Activated CD4-positive, alpha-beta T cell treated with anti-CD3 and anti-CD28 coated beads, Interleukin-2, Interleukin-6, amounts not matched to agents 100 ng/mL and 50 ng/mL, durations not matched to agents 16 hours and 8 hours (primary cell): ENCODE measurements at places on chromosomes 16 and 17.

GRCh38 chr17:21194703-21195102 is 19.3 kb downstream of the TMEM11 start:
- DNase-seq = no peak

- no peak for DNase-seq
Observed at GRCh38 chr17:45847747-45848146, 3.1 kb downstream of the SPPL2C start.

GRCh38 chr16:82824408-82824807 is 197.6 kb downstream of the CDH13 start:
- DNase-seq = no peak

- DNase-seq = no peak
Observed at GRCh38 chr17:12959441-12959840, 58.4 kb downstream of the ELAC2 start.

GRCh38 chr17:17768424-17769088 is 68.2 kb downstream of the SREBF1 start:
- DNase-seq = no peak

DNA sequence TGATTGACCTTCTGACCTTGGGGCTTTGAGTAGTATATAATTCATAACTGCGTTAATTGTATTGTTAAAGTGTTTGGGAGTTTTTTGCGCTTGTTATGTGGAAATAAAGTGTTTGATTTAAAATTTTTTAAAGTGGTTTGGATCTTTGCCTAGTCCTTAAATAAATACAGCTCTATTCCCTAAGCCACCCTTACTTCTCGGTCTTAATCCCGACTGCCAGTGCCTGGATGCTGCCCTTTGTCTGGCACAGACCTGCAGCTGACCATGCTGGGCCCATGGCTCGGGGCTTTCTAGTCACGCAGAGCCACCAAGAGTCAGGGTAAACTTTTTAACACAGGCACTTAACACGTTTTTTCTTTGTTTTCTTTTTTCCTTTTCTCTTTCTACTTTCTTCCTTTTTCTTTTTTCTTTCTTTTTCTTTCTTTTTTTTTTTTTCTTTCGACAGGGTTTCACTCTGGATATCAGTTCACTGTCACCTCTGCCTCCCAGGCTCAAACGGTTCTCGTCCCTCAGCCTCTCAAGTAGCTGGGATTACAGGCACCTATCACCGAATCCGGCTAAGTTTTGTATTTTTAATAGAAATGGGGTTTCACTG is 19.6 kb upstream of the SLC5A11 start:
- no peak for DNase-seq

- no peak for DNase-seq
Observed at GRCh38 chr17:34613064-34614019, 34.0 kb downstream of the TMEM132E start.

GRCh38 chr16:79981814-79982213 is 381.3 kb upstream of the MAF start:
- no peak for DNase-seq

DNA sequence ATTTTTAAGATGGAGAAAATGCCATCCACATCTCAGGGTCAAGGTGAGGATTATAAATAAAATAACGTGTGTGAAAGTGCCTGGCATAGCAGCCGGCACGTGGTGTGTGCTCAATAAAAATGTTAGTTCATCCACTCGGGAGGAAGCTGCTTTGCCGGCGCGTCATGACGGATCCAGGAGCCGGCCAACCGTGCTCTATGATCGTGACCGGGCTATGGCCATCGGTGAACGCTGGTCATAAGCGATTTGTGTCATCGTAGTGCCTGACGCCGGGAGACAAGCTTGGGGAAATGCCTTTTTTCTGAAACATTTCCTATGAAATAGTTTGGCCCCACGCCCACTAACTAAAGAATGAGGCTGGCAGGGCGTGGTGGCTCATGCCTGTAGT is 74.0 kb downstream of the CMC2 start:
- DNase-seq = no peak

- DNase-seq = no peak
Observed at GRCh38 chr16:78906135-78906534, 694.4 kb downstream of the MAF start.

DNA sequence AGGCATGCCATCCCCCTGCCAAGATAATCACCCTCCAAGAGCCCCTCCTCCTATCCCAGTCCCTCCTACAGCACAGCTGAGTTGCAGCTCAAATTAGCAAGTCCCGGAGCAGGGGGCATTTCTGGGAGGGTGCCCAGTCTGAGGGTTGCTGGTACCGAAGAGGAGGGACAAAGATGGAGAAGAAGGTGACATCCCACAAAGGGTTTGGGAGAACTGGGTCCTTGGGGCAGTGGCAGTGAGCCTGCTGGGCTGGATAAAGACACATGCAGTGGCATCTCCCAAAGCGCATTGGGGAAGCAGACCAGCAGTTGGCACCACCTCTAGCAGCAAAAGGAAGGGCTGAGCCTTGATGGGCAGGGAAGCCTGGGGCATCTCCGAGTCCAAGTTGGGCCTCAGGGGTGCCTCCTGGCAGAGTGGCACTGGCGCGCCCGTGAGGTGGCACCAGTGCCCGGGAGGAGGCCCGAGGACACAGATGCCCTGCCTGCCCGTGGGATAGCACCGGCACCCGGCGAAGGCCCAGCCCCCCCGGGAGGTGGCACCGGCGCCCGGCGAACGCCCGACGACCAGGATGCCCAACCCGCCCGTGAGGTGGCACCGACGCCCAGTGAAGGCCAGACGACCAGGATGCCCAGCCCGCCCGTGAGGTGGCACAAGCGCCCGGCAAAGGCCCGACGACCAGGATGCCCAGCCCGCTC is 622 bp downstream of the TOM1L2 start:
- DNase-seq = peak; percentile 26

GRCh38 chr17:75854101-75854748 is 910 bp downstream of the WBP2 start:
- no peak for DNase-seq

DNA sequence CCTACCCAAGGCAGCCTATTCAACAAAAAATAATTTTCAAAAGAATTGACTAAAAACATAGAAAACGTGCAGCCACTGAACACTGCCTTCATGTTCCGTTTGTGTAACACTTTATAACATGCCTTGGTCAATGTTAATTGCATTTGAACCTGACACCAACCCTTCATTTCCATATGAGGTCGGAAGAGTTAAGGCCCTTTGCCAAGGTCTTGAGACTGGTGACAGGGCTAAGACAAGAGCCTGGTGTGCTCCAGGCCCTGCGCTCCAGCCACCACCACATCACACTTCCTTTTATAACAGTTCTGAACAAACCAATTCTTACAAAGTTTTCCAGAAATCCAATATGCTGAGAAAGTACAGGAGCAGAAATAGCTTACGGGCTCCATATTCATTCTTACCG is 4.2 kb downstream of the BBS2 start:
- DNase-seq = no peak

GRCh38 chr16:289395-289997 is 6.5 kb downstream of the PDIA2 start:
- no peak for DNase-seq

DNA sequence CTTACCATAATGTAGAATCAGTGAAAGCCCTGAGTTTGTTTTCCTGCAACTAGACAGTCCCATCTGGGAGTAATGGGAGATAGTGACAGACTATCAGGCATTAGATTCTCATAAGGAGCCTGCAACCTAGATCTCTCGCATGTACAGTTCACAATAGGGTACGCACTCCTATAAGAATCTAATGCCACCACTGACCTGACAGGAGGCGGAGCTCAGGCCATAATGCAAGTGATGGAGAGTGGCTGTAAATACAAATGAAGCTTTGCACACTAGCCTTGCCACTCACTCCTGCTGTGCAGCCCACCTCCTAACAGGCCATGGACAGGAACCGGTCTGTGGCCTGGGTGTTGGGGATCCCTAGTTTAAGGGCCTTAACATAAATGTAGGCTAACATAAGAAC is 21.4 kb downstream of the THUMPD1 start:
- no peak for DNase-seq

DNA sequence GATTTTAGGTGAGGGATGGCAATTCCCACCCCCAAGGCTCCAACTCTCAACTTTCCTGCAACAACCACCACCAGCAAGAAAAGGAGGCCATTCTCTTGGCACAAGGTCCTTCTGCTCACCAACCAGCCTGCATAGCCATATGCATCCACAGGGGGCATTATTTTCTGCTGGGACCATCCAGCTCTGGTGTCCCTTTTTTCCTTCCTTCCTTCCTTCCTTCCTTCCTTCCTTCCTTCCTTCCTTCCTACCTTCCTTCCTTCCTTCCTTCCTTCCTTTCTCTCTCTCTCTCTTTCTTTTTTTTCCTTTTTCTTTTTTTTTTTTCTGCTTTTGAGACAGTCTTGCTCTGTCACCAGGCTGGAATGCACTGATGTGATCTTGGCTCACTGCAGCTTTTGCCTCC is 21.1 kb upstream of the COX10 start:
- no peak for DNase-seq

- no peak for DNase-seq
Observed at GRCh38 chr17:27455236-27455913, 873 bp upstream of the KSR1 start.

DNA sequence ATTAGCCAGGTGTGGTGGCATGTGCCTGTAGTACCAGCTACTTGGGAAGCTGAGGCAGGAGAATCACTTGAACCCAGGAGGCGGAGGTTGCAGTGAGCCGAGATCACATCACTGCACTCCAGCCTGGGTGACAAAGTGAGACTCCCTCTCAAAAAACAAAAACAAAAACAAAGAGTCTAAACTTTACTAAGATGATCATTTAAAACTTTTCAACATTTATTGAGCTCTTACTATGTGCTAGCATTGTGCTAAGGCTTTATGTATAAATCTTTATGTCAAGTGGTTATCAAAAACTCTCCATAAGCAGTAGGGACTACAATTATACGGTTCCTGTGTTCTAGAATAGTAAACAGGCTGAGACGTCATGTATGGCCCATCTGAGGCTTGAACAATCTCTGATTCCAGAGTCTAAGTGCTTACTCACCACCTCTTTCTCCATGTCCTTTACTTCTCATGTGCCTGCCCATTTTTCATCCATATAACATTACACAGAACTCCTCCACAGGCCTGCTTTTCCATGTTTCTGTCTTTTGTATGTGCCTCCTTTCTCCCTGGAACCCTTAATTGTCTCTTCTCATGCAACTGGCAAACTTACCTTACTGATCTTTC is 66.7 kb downstream of the NUP88 start:
- DNase-seq = no peak

- no peak for DNase-seq
Observed at GRCh38 chr17:978103-979093, 1.2 kb downstream of the NXN start.

DNA sequence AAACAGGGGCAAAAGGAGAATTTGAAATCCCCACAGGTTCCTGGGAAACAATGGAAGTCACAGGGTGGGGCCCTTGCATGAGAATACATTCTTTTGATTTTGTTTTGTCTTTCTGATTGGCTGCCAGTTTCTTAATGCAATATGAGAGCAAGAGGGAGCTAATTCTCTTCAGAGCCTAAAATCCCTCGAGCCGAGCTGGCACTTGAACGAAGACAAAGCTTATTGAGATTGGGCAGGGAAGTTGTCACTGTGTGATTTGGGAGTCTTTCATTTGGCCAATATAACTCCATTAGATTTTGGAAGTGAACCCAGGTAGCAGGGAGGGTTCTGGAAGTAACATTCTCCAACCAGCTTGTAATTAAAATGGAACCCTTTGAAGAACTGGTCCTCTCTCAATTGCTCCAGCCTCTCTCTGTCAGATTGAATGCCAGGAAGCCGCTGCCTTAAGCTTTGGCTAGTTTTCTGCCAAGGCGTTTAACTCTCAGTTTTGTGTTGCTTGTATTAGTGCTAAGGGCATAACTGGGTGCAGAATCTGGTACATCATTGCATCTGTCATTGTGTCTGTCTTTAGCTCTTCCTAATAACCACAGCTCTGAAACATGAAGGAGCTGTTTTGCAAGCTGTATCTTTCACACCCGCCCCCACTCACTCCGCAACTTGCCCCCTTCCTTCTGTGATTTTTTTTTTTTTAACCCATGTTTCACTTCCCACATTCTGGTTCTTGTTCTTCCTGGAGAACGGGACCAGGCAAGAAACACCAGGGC is 272.0 kb downstream of the MAF start:
- DNase-seq = no peak

GRCh38 chr17:19717031-19717360 is 612 bp upstream of the SLC47A2 start:
- DNase-seq = no peak

GRCh38 chr17:68437979-68438822 is 19.1 kb downstream of the WIPI1 start:
- peak; percentile 74 for DNase-seq

DNA sequence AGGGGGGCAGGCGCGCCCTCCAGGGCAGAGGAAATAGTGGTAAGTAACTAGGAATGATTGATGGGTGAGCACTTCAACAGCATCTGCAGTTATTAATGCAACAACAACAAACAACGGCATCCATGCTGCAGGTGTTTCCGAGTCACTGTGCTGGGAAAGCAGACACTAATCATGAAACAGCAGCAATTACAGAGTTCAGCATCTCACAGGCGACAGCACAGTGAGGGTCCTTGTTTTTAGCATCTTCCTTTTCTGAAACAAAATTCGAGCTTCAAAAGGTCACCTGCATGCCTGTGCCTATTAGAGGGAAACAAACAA is 191.9 kb downstream of the SLC39A11 start:
- DNase-seq = no peak

DNA sequence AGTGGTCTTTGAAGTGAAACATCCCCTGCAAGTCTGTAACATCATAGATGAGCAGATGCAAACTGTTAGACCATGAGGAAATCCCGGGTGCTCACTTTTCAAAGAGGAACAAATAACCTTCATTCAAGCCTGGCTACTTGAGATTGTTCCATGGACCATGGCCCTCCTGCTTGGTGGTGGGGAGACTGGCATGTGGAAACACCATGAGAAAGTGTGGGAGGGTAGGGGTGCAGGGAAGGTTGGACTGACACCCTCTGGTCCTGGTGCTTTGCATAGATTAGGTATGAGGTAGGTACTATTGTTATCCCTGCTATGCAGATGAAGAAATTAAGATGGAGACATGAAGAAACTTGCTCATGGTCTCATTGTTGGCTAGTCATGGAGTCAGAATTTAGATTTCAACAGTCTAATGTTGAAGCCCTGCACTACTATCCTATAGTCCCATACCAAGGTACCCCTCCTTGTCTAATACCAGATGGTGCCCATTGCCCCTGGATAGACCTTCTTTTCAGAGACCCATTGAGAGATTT is 59.0 kb downstream of the SPACA3 start:
- no peak for DNase-seq

- no peak for DNase-seq
Observed at GRCh38 chr17:21085707-21086106, 41.1 kb upstream of the DHRS7B start.

- no peak for DNase-seq
Observed at GRCh38 chr16:51392521-51393187, 241.6 kb upstream of the SALL1 start.

DNA sequence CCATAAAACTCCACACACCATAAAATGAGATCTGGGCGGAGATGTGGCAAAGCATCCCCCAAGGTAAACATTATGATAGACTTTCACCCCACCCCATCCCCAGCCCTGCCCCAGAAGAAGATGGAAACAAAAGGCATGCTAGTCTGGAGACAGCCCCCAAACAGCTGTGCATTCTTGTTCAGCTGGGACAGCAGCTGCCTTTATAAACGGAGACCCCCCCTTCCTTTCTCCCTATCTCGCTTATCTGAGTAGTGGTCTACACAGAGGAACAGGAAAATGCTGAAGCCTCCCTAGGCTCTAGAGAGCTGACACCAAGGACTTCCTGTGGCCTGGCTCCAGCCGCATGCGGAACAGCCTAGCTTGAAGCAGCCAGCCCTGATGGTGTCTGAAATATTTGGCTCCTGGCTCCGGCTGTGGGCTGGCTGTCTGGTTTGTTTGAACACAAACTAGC is 190.3 kb upstream of the ANKFN1 start:
- DNase-seq = no peak
